ENCODE measurements at places on chromosomes 4 and X. TPM values are rescaled to one million over a fixed set of nuclear protein-coding genes. Genes with fewer than 3 reads are reported as not detected.

GRCh38 chr4:23855912-23856605 is 33.8 kb downstream of the PPARGC1A start:
- DNase-seq: no peak

The GPRASP3 gene
- 5.6 TPM for total RNA-seq

The TDO2 gene
- total RNA-seq: 0.13 TPM

GRCh38 chrX:40543661-40544328 is 37.0 kb upstream of the ATP6AP2 start:
- DNase-seq: peak; percentile 13

The IL2 gene
- total RNA-seq: 0.57 TPM

Measured in Panc1 (cell line).